Activated CD4-positive, alpha-beta T cell treated with anti-CD3 and anti-CD28 coated beads for 24 hours (primary cell): ENCODE measurements at places on chromosomes 16 and 17.

DNA sequence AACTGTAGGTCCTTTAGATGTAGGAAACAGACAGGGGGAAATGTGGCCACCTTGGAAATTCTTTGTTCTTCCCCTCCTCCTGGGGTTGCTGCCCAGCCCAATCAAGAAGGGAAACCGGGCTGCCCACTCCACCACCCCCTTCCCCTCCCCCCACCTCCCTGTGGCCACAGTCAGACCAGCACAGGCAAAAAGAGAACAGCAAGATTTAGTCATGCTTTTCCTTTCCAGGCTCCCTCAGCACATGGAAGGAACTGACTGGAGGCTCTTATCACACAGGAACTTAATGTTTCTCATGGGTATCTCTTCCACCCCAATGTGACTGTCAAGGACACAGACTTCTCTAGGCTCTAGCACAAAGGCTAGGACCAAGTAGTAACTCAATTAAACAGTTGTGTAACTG is 3.0 kb upstream of the CCL1 start:
- no peak for DNase-seq

GRCh38 chr17:48484850-48485249 is 46.0 kb downstream of the HOXB1 start:
- no peak for DNase-seq

DNA sequence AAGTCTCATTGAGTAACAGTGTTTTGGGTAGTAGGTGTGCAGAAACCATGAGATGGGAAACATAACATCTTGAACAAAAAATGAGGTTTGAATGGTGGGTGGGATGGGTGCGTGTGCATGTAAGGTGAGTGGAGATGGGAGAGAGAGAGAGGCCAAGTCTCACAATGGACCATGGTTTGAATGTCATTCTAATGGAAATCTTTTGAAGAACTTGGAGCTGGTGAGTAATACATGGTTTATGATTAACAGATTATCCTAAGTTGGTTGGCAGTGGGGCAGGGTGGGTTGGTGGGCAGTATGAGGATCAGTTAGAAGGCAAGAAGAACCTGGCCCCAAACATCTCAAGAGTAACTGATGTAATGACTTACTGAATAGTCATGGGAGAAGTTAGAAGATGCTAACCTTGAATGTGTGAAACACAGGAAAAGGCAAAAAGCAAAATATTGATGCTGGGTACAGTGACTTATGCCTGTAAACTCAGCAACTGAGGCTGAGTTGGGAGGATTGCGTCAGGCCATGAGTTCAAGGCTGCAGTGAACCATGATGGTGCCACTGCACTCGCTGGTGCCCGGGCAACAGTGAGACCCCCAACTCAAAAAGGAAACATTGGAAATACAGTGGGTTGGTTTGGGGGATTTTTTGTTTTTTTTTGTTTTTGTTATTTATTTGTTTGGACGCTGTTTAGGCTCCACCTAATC is 32.7 kb downstream of the ZNF207 start:
- DNase-seq = no peak

- peak; percentile 29 for DNase-seq
Observed at GRCh38 chr17:81239714-81240555, 817 bp downstream of the NDUFAF8 start.

DNA sequence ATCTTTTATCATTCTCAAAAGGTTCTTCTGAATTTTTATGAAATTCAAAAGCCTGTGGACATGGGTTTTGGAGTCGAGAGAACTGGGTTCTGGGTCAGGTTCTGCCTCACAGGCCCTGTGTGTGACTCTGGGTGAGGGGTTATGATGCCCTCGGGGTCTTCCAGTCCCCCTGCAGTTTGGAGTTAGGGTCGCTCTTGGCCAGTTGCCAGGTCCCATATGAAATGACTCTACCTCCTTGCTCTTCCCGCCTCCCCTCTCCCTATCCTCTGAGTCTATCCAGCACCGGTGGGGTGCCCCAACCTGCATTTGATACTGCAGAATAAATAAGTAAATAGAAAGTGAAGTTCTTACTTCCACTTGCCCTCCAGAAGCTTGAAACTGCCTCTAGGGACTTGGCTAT is 54.1 kb downstream of the ZDHHC7 start:
- no peak for DNase-seq

DNA sequence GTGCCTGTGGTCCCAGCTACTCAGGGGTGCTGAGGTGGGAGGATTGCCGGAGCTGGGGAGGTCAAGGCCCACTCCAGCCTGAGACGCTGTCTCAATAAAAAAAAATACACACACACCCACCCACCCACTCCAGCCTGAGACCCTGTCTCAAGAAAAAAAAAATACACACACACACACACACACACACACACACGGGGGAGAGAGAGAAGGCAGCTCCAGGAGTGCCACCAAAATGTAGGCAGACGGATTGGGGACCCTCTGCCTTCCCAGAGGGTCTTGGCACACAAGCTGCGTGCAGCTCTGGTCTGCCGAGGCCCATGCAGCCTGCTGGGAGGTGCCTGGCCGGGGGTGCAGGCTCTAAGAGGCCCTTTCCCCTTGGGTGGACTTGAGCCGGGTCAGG is 5.9 kb upstream of the NUDT16L1 start:
- no peak for DNase-seq

DNA sequence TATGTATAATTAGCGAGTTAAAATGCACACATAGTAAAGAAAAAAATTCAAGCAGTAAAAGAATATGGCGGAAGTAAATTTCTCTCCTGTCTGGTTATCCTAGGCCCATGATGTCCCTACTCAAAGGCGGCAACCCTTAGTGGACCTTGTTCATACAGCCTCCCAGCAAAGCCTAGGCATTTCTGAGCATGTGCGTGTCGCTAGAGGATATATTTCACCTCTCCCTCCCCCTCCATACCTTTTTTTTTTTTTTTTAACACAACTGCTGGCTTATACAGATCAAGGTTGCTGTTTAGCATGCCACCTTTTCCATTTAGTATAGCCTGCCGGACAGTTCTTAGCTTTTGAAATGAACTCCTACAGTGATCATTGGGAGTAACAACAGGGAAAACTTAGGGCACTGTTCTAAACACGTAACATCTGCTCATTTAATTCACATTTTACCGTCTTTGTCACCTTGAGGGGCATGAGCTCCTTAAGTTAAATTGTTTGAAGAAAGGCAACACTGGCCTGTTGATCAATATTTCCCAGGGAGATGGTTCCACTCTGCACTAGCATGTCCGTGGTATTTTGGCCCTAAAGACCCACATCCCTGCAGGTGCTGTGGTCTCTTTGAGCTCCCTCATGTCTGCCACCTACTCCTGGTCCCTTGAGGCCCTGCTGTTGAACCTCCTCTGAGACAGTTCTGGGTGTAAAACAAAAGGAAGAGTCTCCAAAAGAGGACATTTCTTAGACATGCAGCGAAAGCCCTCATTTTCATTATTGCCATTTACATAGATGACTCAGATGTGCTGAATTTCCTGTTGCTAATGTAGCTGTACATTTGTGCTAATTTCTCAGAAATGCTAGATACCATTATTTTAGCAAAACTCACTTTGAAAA is 4.1 kb upstream of the TNFRSF13B start:
- DNase-seq = no peak

DNA sequence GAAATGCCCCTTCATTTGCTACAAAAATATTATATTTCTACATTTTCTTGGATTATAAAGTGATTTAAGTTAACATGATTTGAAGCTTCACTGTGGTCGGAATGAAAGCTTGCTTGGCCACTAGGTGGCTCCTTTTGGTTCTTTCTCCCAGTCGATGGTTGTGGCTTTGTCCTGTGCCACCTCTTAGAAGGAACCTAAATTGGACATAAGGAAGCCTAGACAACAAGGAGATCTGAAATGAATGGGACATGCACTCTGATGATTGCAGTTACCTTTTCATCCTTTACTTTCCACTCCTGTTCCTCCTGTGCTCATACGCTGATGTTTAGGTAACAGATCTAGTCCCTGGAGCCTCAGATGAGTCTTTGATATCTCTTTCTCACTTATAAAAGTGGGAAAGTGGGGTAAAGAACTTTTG is 39.2 kb downstream of the FTO start:
- no peak for DNase-seq

- no peak for DNase-seq
Observed at GRCh38 chr16:84785843-84786581, 33.8 kb upstream of the CRISPLD2 start.

- DNase-seq = no peak
Observed at GRCh38 chr17:12637015-12637414, 28.7 kb upstream of the MYOCD start.

- DNase-seq = no peak
Observed at GRCh38 chr16:51140112-51140511, 11.0 kb downstream of the SALL1 start.

- DNase-seq = no peak
Observed at GRCh38 chr17:48753794-48754499, 25.4 kb upstream of the HOXB13 start.

- DNase-seq = no peak
Observed at GRCh38 chr16:20004931-20005330, 68.8 kb downstream of the GPR139 start.

DNA sequence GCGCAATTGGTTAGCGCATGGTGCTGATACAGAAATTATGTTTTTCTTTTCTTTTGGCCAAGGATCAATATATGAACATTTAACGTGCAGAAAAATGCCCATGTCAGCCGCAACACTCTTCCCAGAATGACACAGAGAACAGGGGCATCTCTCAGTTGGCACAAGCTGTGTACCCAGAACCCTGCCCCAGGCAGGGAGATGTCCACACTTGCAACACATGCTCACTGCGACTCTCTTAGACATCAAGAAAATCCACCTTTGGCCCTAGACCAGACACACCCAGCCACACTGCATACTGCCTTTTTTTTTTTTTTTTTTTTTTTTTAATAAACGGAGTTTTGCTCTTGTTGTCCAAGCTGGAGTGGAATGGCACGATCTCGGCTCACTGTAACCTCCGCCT is 17.0 kb downstream of the PITPNA start:
- DNase-seq = no peak

GRCh38 chr16:50302472-50303005 is 36.2 kb downstream of the ADCY7 start:
- no peak for DNase-seq

DNA sequence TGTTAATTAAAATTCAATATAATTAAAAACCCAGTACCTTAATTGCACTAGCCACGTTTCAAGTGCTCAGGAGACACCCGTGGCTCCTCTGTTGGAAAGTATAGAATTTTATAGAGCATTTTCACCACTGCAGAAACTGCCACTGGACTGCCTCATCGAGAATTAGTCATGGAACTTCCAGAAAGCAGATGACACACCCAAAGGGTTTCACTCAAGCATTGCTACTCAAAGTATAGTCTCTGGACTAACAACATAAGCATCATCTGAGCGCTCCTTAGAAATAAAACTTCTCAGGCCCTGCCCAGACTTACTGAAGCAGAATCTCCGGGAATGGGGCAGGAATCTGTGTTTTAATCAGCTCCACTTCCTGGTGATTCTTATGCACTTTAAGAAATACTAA is 63.5 kb upstream of the GPR139 start:
- no peak for DNase-seq

DNA sequence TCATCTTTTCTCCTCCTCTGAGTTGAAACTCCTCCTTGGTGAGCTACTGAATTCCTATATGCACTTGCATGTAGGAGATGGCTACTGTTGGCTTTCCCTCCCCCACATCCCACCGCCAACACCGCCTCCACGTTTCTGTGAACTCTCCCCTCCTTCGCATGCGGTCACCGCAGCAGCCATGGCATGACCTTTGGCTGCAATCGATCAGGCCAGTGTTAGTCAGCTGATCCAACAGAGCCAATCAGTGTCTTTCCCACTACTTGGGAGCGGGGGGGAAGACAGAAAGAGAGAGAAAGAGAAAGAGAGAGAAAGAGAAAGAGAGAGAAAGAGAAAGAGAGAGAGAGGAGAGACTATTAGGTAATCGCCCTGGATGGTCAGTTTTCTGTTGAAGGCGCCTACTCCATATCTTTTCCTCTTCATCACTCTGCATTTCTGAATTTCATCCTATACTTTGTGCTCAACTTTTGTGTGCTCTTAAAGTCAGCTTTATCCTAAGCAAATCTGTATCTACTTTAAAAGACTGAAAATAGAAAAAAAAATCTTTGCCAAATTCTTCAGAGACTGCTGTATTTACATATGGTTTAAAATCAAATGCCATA is 22.7 kb downstream of the ASGR1 start:
- DNase-seq = no peak

GRCh38 chr16:14650629-14651028 is 17.9 kb downstream of the BFAR start:
- DNase-seq = no peak

DNA sequence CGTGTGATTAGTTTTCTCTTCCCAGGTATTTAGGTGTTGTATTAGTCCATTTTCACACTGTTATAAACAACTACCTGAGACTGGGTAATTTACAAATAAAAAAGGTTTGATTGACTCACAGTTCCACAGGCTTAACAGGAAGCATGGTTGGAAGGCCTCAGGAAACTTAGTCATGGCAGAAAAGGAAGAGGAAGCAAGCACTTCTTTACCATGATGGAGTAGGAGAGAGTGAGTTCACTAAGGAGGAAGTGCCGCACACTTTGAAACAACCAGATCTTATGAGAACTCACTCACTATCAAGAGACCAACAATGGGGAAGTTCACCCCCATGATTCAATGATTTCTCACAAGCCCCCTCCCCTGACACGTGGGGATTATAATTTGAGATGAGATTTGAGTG is 1343.7 kb upstream of the GOT2 start:
- no peak for DNase-seq

GRCh38 chr17:2841606-2842005 is 45.4 kb downstream of the RAP1GAP2 start:
- no peak for DNase-seq

DNA sequence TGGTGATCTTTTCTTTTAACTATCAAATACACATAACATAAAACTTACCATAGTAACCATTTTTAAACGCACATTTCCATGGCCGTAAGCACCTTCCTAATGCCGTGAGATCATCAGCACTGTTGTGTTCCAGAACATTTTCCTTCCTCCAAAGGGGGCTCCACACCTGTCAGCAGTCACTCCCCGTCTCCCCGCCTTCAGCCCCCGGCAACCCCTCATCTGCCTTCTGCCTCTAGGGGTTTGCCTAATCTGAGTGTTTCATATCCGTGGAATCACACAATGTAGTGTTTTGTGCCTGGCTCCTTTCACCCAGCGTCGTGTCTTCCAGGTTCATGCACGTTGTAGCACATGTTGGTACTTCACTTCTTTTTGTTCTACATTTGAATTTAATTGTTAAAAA is 350.1 kb upstream of the TNRC6C start:
- no peak for DNase-seq
